T-helper 17 cell (primary cell): ENCODE measurements at places on chromosomes 1 and 21.

DNA sequence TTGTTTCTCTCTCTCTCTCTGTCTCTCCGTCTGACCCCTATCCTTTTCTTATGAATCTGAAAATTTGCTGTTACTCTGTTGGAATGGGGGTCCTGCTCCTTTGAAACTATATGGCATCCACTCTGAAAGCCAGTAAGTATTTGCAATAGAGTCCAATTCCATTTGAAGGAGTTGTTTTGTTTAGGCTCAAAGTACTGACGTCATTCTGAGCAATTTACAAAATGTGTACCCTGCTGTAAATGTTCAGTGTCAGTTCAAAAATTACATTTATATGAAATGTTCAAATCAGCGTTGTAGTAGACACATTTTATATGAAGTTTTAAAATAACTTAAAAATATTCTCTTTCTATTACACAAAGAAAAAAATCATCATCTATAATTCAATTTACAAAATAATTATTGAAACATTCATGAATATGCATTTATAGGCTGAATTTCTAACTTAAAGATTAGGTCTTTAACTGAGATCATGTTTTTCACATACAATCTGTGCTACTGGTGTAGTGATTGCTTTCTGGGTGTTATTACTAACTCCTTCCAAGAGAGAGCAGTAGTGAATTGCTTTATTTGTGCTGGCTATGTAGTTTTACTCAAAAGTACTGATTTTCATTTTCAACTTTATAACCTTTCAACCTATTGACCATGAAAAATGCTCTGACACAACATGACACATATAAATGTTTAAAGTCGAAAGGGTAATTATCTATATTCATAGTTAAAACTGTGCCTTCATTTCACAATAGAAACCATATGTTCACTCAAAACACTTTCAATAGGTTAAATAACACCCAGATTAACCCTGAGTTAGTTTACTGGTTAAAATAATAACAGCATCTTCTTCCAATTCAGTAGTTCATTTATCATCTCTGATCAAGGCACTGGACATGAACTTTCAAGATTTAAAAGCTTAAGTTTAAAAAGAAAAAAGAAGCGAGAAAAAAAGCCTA, 253.1 kb upstream of the ADGRL4 start:
- DNase-seq = no peak

GRCh38 chr1:34847094-34847493, 12.5 kb downstream of the SMIM12 start:
- DNase-seq = no peak

DNA sequence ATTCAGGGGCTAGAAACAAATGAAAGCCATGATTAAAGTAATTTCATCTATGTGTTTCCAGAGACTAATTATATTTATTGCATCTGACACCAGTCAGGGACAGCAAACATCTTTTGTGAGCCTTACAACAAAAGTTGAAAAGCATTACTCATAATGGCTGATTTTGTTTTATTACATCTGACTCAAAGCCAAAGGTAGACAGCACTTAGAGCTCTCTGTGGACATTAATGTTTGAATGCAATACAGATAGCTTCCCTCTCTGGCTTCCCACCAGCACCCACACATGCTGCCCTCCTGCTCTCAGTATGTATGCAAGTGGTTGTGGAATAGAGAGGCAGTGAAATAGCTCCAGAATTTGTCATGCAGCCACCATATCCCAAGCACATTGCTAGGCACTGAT, 198.7 kb downstream of the SETD4 start:
- DNase-seq = no peak

- DNase-seq = no peak
Observed at GRCh38 chr1:39230261-39231190, 26.0 kb downstream of the MACF1 start.

DNA sequence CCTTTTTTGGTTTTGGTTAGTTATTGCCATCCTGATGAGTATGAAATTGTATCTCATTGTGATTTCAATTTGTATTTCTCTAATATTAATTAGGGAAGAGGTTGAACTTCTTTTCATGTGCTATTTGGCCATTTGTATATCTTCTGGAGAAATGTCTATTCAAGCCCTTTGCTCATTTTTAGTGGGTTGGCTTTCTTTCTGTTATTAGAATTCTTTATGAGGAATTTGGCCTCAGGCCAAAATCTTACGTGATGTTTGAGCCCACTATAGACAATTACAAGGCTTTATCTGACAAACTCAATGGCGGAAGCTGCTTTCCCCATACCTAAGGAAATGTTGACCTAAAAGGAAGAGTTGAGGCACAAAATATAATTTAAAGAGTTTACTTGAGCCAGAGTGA, 32.9 kb downstream of the IVNS1ABP start:
- DNase-seq = no peak

- DNase-seq = no peak
Observed at GRCh38 chr1:53678507-53678906, 60.5 kb downstream of the GLIS1 start.

DNA sequence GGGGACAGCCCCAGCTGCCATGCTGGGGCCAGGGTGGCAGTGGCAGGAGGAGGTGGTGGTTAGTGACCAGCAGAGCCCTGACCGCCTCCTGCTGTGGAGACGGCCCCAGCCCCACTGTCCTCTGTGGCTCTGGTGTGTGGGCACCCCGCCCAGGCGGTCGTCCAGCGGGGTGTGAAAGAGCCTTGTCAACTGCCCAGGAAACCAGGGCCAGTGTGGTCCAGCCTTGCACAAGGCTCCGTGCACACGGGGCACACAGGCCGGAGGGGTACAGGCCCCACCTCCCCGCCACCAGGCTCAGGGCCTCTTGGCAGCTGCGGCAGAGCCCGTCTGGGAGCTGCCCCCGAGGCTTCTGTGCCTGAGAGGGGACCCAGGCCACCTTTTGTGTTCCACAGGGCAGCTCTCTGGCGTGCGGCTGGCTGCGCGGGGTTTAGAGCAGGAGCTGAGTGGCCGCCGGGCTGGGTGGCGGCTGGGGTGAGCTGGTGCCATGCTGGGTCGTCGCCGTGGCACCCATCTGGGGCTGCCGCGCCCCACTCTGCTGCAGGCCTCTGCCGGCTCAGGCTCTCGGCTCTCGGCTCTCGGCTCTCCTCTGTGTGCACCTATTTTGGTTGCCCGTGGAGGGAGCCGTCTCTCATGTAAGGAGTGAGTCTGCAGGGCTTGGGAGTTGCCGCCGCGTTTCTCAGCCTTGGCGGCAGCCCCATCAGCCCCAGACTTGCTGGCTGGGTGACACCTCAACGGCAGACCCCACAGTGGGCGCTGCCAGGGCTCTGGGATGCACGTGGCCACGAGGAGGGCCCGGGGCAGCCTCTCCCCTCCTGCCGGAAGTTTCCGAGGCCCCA, 36.1 kb downstream of the SLX9 start:
- DNase-seq = no peak

GRCh38 chr1:54413295-54413694, 7.1 kb upstream of the SSBP3 start:
- no peak for DNase-seq

DNA sequence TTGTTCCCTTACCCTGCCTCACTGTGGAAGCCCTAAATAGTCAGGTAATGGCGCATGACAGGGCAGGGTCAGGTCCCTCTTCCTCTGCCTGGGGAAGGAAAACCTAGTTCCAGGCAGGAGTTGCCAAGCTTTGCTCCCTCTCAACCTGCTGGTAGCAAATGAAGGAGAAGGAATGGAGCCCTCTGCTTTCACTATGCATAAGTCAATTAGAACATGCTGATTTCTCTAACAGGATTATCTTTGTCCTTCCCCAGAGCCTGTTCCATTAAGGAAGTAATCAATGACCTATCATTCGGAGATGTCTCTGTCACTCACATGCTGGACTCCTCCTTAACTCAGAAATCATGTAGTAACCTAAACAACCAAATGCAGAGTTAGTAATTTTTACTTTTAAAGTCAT, 161.8 kb upstream of the NFIA start:
- no peak for DNase-seq

DNA sequence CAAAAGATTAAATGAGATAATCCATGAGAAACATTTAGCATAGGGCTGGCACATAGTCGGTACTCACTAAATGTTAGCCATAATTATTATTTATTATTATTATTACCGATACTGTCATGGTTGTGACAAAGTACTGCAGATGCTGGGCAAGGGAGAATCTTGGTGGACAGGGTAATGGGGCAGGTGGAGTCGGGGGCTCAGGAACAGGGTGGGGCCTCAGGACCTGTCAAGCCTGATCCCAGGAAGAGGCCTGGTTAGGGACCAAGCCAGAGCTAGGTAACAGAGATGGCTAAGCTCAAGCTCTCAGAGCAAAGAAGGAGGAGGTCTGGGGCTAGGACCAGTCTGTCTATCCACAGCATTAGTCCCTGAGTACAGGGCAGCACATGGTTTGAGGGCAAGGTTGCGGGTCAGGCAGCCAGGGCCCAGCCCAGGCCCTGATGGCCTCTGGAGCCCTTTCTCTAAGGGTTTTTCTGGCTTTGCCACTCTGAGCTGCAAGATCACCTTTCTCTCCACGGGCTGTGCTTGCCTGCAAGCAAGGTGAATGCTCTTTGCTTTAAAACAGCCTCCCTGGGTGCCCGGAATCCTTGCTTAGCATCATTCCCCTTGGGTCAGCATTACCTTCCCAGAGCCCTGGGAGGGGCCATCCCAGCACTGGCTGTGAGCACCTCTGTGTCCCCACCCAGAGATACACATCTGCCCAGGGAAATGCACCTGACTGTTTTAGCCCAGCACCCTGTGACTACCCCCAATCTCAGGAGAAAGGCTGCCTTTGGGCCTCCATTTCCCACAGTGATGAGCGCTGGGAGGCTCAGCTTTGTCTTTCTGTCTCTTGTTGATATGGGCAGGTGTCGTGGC, 572.0 kb downstream of the PTPRU start:
- DNase-seq = no peak

DNA sequence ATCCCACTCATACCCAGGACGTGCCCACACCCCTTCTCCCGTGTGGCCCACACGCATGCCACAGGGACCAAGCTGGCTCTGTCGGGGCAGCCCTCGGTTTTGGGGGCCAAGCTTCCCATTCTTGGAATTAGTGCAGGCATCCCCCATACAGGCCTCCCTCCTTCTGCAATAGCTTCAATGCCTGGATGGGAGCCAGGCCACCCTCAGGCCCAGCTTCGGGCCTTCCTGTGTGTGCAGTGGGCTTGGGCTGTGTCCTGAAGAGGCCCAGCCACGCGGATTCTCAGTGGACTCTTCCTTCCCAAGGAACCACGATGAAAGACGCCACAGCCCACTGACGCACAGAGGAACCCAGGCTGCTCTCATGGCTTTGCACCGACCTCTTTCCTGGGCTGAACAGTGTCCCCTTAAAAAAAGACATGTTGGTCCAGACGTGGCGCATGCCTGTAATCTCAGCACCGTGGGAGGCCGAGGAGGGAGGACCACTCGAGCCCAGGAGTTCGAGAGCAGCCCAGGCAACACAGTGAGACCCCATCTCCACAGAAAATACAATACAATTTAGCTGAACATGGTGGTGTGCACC, 3.4 kb downstream of the KRTAP10-11 start:
- no peak for DNase-seq

DNA sequence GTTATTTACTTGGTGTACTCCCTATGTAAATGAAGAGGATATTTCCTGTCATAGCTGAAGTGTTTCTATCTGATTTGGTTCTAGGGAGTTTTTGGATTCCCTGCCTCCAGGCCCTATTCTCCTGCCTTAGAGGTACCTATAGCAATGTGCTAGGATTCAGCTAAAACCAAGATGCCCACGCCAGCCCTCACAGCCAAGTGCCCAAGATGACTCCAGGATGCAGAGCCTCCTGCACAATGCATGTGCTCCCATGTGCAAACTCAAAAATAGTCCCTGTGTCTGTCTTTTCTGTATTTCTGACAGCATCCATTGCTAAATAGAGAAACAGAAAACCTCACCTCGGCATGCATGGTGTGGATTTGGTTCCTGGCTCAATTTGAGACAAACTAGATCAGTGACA, 887 bp upstream of the TARBP1 start:
- no peak for DNase-seq

GRCh38 chr21:30717105-30717504, 1.5 kb downstream of the KRTAP21-3 start:
- DNase-seq = no peak

GRCh38 chr1:23282957-23283356, 61.1 kb downstream of the HNRNPR start:
- DNase-seq = no peak

GRCh38 chr21:14683063-14683462, 136.9 kb upstream of the SAMSN1 start:
- DNase-seq = no peak

GRCh38 chr1:149936992-149937705, 470 bp upstream of the MTMR11 start:
- no peak for DNase-seq

DNA sequence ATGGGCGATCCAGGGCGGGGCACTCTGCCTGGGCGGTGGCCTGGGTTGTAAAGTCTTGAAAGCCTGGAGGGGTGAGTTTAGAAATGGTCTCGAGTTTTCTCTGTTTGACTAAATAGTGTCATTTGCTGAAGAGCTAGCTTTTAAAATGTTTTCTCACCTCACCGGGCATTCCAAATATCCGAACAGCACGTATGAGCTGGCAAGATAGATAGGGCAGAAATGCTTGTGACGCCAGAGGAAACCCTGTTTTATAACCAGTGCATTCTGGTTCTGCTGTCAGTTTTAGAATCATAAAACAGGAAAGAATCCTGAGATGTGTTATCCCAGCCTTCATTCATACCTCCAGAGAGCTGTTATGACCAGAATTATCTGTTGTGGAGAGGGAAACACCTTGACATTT, 725 bp downstream of the RTCA start:
- DNase-seq = no peak

DNA sequence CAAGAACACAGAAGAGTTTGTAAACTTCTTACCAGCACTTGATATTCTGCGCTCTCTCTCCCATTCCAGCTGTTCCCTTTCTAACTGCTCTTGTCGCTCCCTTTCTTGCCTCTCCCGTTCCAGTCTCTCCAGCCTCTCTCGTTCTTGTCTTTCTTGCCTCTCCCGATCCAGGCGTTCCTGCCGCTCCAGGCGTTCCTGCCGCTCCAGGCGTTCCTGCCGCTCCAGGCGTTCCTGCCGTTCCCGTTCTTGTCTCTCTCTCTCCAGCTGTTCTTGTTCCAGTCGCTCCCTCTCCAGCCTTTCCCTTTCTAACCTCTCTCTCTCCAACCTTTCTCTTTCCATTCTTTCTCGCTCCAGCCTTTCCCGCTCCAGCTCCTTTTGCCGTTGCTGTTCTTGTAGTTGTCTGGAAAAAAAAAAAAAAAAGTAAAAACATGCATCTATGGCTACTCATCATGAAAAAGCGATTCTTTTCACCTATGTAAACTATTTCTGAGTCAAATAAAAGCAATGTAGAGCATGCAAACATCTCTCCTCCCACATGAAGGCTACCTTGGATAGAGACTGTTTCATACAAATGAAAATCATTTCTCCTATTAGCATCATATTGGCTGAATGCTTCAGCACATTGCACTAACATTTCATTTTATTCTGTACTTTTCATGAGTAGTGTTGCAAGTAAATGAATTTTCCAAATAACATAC, 91.5 kb upstream of the LBR start:
- no peak for DNase-seq

GRCh38 chr1:180188091-180188506, 33.4 kb downstream of the QSOX1 start:
- no peak for DNase-seq
